ENCODE measurements at places on chromosomes 2 and 18.

DNA sequence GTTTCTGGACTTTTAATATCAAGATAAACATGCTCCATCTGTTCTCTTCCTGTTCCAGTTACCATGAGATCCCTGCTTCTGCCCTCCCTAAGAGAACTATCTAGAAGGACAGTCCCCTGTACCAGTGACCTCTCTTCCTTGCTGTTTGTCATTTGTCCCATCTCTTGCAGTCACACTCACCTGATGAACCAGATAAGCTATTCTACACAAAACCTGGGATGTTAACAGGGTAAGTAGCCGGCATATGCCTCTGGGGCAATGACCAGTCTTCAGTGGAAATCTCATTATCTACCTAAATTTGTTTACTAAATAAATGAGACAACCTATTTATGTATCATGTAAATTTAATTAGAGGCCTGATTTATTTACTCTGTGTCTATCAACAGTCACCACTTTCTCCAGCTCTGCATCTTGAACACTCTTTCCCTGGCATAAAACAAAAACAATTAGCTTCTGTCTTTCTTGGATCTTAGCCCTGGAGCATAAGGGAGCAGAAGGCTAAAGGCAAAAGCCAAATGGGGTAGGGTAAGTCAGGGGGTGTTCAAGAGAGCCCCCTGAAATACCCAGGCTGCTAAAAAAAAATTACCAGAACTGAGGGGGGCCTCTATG lies 337.7 kb downstream of the ALK start:
- DNase-seq, result no peak

DNA sequence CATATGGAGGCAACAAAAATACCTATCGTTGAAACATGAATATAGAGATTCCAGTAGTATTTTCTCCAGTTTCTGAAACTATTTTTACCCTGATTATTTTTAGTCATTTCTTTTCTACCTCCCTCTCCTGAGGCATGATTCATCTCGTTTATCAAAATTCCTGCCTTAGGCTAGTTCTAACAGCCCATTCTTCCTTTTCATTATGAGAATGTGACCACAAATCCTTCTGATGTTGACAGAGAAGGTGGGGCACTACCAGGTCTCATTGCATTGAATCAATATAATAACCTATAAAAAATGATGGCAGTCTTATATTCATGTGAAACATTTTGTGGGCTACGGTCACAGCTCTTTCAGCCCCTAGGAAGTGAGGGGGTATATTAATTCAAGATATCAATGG lies 406.5 kb upstream of the UBE2E3 start:
- no peak for DNase-seq

DNA sequence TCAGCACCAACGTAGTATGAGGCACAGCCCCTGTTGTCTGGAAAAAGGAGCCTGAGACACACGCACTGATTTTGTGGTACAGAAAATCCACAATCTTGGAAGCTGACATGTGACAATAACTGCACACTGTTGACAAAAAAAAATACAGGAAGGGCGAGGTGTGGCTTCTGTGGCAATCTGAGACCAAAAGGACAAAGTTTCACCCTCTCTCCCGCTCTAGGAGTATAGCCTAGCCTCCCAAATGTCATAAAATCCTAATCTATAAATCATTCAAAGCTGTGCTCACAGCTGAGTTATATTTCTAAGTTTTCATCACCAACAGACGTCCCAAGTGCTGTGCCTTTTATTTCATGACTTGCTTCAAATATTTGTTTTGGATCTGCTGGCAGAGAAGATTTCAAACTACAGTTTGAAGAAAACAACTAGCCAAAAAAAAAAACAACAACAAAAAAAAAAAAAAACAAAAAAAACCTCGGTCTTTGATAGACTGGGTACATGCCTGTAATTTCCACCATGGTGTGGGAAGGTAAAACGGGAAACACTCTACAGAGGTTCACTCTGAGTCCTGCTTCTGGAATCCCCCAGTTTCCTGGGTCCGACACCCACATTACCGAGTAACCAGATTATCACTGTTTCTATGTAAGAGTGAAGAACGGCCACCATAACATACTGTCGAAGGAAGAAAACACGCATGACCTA lies 61.0 kb downstream of the C2orf76 start:
- no peak for DNase-seq

DNA sequence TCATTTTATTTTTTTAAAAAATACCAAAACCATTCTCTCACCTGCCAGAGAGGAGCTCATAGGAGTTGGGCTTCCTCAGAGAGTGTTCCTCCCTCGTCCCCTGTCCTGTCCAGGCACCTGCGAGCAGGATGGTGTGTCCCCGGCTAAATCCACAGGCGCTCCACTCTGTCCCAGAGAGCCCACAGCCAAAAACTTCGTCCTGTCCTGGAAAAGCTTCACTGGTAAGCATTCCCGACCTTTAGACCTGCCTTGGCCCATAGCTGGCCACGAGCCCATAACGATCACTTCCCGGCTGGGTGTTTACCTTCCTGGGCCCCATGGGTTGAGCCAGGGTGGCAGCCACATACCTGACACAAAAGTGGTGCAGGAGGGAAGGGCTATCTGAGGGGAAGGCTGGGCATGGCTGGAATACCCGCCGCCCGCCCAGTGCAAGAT lies at the start of gene NGEF:
TSS of gene NGEF (minus strand) at position 230 of the 435 bp plus-strand sequence. CDS start 38,366 bp downstream, outside the sequence.
- DNase-seq, result no peak

- DNase-seq, result no peak
These were observed 134.7 kb downstream of the TPGS2 start for GRCh38 chr18:36693931-36694620.

- no peak for DNase-seq
These were observed 196.8 kb downstream of the PPP1R1C start for GRCh38 chr2:182182436-182182835.

DNA sequence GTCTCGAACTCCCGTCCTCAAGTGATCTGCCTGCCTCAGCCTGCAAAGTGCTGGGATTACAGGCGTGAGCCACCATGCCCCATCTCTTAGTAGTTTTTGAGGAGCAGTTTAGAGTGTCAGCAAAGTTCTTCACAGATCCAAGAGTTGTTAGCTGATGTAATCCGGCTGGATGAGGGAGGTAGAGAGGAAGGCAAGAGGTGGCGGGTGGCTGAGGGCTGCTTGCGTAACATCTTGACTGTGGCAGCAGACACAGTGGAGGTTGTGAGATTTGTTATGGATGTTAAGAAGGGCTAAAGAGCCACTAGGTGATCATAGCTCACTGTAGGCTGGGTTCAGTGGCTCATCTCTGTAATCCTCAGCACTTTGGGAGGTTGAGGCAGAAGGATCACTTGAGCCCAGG lies 19.5 kb upstream of the FAM136A start:
- DNase-seq, result no peak

DNA sequence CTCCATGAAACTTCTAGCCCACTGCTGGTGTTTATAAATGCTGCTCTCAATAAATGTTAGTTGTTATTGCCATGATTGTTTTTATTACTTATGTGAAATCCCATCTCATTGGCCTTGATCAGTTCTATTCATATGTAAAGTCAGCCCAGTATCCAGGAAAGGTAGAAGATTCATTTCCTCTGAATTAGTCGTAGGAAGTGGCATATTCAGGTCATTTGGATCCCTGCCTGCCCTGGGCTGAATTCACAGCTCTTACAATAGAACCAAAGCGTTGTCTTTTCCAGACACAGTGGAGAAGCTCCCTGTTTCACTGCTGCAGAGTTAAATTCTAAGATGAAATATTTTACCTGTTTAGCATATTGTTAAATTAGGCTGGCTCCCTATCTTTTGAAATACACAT lies 70.3 kb downstream of the MAIP1 start:
- DNase-seq, result no peak

- no peak for DNase-seq
These were observed 2.2 kb upstream of the TNS1 start for GRCh38 chr2:218005028-218005427.

DNA sequence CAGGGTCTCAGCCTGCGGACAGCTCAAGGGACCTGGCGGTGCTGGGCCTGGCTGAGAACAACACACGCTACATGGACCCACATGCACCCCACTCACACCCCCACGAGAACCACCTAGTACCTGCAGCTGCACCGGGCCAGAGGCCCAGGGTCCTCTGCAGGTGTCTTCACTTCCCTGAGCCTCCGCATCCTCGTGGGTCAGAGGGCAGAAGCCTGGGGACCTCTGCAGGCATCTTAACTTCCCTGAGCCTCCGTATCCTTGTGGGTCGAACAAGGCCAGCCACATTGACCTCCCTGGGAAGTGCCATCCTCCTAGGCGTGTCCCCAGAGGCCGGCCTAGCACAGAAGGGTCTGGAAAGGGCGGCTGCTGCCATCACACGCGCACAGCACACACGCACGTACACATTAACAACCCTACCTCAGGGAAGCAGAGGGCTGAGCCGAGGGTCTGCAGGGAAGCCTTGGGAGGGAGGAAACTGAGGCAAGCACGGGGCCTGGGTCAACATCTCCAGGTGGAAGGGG lies 62.5 kb upstream of the HPCAL1 start:
- DNase-seq, result no peak

- no peak for DNase-seq
These were observed 1640.8 kb upstream of the PIK3C3 start for GRCh38 chr18:40314199-40314598.

GRCh38 chr2:52970642-52971041 lies 797.0 kb upstream of the CHAC2 start:
- DNase-seq, result no peak

GRCh38 chr2:28325173-28325566 lies 67.5 kb upstream of the FOSL2 start:
- DNase-seq, result no peak

GRCh38 chr2:28430788-28431418 lies 38.2 kb downstream of the FOSL2 start:
- no peak for DNase-seq

DNA sequence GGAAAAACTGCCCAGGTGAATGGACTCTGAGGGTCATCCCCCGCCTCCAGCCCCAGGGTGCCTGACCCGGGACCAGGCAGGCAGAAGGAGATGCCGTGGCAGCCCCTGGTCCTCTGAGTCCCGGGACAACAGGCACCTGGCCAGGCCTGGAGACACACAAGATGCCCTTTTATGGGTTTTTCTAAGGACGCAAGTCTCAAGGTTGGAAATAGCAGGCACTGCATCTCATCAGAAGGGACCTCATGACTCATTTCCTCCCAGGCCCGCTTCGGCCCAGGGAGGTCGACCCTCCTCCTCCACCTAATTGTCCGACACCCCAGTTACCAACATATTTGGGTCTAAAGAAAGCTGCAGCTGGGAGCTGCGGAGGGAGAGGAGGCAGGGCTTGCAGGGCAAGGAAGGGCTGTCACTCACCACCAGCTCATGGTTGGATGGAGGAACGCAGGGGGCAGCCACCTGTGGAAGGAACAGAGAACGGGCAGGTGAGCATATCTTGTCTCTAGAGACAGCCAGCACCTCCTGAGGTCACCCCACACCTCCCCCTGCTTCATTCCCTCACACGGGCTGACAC lies 82.9 kb downstream of the TNS1 start:
- no peak for DNase-seq

DNA sequence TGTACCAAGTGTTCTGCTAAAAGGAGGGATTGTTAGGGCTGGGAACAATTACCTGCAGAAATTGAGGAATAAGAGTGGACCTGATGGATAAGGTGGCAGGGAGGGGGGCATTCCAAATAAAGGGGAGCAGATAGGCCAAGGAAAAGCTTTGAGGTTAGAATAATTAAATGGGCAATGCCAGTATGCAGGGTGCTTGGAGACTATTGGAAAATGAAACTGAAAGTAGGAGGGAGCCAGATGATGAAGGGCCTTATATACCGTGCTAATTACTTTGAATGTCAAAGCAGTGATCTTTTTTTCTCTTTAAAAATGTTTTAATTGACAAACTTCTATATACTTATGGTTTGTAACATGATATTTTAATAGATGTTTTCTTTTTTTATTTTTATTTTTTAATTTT lies 42.9 kb downstream of the MMADHC start:
- no peak for DNase-seq

GRCh38 chr2:213609570-213610170 lies 325.4 kb downstream of the SPAG16 start:
- DNase-seq, result no peak

DNA sequence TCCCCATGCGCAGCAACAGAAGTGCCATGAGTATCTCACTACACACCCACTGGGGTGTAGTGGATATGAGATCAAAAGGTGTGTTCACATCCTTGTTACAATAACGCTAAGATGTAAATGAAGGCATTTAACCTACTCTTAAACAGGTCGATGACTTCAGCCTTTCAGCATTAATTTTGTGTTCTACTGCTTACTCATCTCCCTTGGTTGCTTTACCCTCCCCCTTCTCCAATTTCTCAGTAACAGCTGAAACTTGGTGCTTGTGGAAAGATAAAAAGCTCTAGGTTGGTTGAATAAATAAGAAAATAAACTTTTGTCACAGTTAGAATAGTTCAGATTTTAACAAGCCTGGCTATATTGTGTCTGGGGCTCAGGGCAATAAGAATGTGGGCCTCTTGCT lies 147.5 kb upstream of the SESTD1 start:
- DNase-seq, result no peak

GRCh38 chr2:105794926-105795574 lies 50.3 kb downstream of the NCK2 start:
- DNase-seq, result no peak

- DNase-seq, result no peak
These were observed 72.6 kb downstream of the ANKRD44 start for GRCh38 chr2:197238043-197238365.

DNA sequence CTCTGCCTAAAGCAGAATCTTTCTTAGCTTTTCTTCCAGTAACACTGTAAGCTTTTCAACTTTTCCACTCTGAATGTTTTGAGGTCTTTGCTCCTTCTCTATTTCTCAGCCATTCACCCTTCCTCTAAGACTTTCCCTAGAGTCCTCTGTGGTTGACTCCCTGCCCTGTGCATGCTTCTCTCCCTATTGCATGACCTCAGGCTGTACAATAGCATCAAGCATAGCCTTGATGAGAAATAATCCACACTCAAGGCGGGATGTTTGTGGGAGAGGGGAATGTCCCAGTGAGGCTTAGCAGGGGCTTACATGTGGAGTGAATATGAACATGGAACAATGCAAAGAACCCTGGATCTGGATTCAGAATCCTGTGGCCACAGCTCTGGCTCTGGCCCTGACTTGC lies 48.4 kb upstream of the IGFBP5 start:
- no peak for DNase-seq

DNA sequence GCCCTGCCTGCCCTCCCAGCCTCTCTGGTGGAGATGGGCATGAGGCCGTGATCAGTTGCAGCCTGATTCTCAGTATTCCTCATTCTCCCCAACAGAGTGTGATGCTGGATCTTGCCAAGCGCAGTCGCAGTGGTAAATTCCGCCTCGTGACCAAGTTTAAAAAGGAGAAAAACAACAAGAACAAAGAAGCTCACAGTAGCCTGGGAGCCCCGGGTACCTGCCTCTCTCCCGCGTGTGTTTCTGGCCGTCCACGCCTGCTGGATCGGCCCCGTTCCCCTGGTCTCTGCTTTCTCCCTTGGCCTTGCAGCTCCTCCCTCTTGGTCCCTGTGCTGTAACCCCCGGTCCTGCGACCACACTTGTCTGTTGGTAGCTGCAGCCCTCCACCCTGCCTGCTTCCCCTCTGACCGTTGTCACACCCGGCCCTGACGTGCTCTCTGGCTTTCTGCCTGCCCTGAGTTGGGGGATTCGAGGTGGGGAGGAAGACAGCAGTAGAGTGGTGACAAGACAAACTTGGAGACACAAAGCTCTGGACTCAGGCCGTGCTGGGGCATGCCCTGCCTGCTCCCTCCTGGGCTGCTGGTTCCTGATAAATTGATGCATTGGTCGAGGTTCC lies 99.5 kb downstream of the USP40 start:
- DNase-seq, result no peak
